ENCODE measurements at places on chromosomes 11 and 22. TPM values are rescaled to one million over a fixed set of nuclear protein-coding genes. Genes with fewer than 3 reads are reported as not detected.

GRCh38 chr11:9787981-9788521 is 124.2 kb downstream of the SWAP70 start:
- no peak for DNase-seq

DNA sequence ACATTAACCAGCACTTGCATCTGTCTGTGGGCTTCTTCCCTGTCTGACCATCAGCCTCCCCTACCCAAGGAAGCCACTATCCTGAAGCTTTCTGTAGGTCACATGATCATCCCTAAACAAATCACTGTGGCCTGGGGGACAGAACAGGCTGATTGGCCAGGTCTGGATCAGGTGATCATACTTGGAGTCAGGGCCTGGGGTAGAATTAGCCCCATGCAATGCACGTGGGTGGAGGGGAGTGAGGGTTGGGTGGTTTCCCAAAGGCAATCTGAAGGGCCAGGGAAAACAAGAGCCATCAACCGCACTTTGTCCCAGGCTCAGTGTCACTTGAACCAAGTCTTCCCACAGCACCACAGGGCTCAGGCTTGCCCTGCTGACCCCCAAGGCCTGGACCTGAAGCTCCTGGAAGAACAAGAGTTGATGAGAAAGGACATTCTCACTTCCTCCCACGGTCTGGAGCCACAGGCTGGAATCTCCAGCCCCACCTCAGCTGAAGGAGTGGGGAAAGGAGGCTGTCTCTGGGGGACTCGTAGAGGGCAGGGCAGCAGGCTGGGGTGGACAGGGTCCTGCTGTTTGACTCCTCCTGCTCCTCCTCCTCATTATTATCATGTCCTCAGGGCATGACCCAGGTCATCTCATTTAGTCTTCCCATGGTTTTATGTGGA is 31.5 kb upstream of the TSPAN18 start:
- no peak for DNase-seq

Gene NTM
- 5.6 TPM for total RNA-seq

DNA sequence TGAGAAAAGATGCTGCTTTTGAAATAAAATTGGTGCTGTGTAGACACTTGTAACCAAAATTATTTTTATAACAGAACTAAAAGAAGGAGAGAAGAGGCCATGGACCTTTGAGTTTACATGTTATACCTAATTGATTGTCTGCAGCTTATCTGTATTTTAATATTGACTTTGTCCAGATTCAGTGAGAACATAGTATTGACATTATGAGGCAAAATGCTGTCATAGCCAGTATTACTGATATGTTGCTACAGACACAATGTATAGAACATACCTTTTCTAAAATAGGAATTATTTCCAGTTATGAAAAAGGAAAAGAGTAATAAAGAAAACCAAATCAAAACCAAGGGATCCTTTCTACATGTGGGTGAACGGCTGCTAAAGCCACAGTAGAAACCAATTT is 11.5 kb upstream of the TECTA start:
- no peak for DNase-seq

Gene C11orf87
- not detected for total RNA-seq

Gene OR8A1
- total RNA-seq: not detected

DNA sequence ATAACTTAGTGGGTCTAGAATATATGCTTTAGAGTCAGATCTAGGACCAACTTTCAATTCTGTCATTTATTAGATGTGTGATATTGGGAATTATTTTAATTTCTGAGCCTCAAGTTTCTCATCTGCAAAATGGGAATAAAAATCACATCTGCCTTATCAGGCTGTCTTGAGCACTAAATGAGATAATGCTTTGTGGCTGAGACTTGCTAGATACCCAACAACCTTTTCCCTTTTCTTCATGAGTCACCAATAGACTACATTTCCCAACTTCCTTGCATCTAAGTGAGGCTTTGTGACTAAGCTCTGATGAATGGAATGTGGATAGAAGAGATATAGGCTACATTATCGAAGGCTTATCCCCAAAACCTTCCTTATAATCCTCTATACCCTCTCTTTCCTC is 220.7 kb upstream of the SESN3 start:
- no peak for DNase-seq

All from esophagus muscularis mucosa (tissue), 4 donors.